ENCODE measurements at places on chromosomes 4 and X.

GRCh38 chr4:78863254-78863869 is 75.9 kb downstream of the PAQR3 start:
- DNase-seq: no peak

DNA sequence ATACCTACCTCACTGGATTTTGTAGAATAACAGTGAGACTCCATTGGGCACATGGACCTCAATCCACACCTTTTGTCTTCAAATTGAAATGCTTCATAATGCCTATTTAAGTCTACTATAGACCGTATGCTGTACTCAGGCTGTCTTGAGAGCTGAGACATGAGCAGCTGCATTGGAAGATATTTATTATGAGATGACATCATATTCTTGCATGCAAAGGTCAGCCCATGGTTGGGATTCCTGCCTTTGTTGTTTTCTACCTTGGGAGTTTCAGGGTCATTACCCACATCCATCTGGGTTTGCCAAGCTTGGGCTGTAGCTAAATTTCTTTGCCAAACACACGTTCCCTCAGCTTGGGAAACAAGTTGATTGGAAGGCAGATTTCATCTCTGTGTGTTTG is 33.2 kb upstream of the MAMLD1 start:
- DNase-seq: no peak

- DNase-seq: no peak
Measured at GRCh38 chrX:94455782-94456181, 781.8 kb downstream of the FAM133A start.

DNA sequence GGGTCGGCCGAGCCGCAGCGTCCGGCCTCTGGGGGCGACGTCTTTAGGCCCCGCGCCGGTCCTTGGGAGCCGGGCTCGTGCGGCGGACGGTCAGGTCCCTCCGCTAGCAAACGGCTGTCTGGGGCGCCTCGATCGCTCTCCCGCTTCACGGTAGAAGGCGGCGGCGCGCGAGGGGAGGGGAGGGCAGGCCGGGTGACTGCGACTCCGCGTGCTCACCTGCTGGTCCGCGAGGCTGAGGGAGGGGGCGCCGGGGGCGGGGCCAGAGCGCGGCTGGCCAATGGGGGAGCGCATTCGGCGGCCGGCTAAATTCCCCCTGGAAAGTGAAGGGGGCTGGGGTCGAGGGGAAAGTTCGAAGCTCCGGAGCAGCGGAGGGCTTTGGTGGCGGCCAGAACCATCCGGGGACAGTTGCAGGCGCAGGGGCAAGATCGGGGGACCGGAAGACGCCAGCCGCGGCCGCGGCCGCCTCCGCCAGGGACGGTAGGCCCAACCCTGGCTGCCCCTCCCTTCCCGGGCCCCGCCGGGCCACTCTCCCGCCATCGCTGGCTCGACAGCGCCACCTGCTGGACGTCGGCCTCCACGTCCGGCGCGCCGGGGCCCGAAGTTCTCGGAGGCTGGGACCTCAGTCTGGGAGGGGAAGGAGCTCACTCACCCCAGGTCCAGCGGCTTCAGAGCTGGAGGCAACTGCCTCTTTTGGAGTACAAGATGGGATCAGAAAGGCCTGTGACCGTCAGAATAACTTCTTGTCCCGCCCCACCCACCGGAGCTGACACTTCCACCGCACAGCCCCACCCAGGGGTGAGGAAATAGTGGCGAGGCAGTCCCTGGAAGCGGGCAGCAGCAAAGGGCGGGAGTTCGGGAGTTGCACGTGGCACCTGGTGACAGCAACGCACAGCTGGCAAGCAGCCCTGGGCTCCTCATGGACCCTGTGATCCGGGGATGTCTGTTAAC is 49.9 kb downstream of the ELF4 start:
- DNase-seq: peak; percentile 94

- peak; percentile 56 for DNase-seq
Measured at GRCh38 chr4:1244081-1244977, 4.6 kb downstream of the CTBP1 start.

- no peak for DNase-seq
Measured at GRCh38 chrX:34586346-34586911, 70.7 kb downstream of the TMEM47 start.

DNA sequence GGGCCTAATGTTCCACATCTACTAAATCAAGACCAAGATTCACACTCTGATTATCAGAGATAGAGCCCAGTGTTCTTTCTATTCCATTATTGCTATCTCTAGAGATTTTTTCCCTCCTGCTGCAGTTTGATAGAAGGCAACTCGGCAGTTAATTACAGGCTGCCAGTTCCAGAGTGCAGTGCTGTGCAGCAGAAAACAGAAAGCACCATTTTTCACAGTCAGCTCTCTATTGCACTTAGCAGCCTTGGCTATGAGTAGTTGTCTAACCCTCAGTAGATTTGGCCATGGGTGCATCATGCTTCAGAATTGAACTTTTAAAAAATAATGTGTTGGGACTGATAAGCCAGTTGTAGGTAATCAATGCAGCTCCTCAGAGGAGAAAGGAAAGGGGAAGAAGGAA is 295.3 kb downstream of the MID1IP1 start:
- no peak for DNase-seq
